ENCODE measurements at places on chromosomes 5 and 9. TPM values are rescaled to one million over a fixed set of nuclear protein-coding genes. Genes with fewer than 3 reads are reported as not detected.

TTC16 gene
- total RNA-seq = under 0.01 TPM

SPINK7 gene
- not detected for total RNA-seq

SPOCK1 gene
- total RNA-seq = 13.3 TPM

OLFM1 gene
- 0.17 TPM for total RNA-seq

FGF1 gene
- total RNA-seq = 7.9 TPM

CDH10 gene
- 0.21 TPM for total RNA-seq

SLC12A2 gene
- 22.2 TPM for total RNA-seq

CYLC2 gene
- total RNA-seq = not detected

C9 gene
- under 0.01 TPM for total RNA-seq

INSYN2B gene
- 8.7 TPM for total RNA-seq

SARDH gene
- total RNA-seq = 0.21 TPM

DMRT2 gene
- total RNA-seq = not detected

ARRDC1 gene
- total RNA-seq = 173 TPM

BTNL9 gene
- 0.16 TPM for total RNA-seq

IL4 gene
- total RNA-seq = not detected

MYORG gene
- total RNA-seq = 35.0 TPM

PLPP7 gene
- total RNA-seq = 0.50 TPM

NIPSNAP3A gene
- total RNA-seq = 50.2 TPM

SVEP1 gene
- 29.8 TPM for total RNA-seq

PCDHB16 gene
- total RNA-seq = 0.33 TPM

TSSK1B gene
- total RNA-seq = 3.8 TPM

LCN12 gene
- not detected for total RNA-seq

EXOSC2 gene
- 17.0 TPM for total RNA-seq

PCDHGB2 gene
- 1.3 TPM for total RNA-seq

GARIN3 gene
- not detected for total RNA-seq

GPX3 gene
- 2.7 TPM for total RNA-seq

ENG gene
- 32.2 TPM for total RNA-seq

CHD1 gene
- total RNA-seq = 34.6 TPM

OR1L8 gene
- under 0.01 TPM for total RNA-seq

LRRC19 gene
- not detected for total RNA-seq

FOXD4L4 gene
- 1.2 TPM for total RNA-seq

C5orf63 gene
- 9.4 TPM for total RNA-seq

PHPT1 gene
- total RNA-seq = 55.3 TPM

SLC6A7 gene
- total RNA-seq = not detected

RETREG1 gene
- 14.2 TPM for total RNA-seq

PHF24 gene
- under 0.01 TPM for total RNA-seq

ENTR1 gene
- total RNA-seq = 28.5 TPM

ANKRD34B gene
- not detected for total RNA-seq

CDC25C gene
- 0.67 TPM for total RNA-seq

POC5 gene
- 11.4 TPM for total RNA-seq

FCN2 gene
- not detected for total RNA-seq

PDGFRB gene
- not detected for total RNA-seq

PTCH1 gene
- 5.0 TPM for total RNA-seq

WDR41 gene
- total RNA-seq = 132 TPM

SAXO1 gene
- total RNA-seq = not detected

OGN gene
- not detected for total RNA-seq

TRPM3 gene
- 0.21 TPM for total RNA-seq

ANKRD20A1 gene
- total RNA-seq = 0.82 TPM

RECK gene
- total RNA-seq = 5.6 TPM

INSL4 gene
- not detected for total RNA-seq

DOLPP1 gene
- 11.3 TPM for total RNA-seq

UGT3A2 gene
- total RNA-seq = not detected

SOHLH1 gene
- not detected for total RNA-seq

C9orf153 gene
- total RNA-seq = 0.33 TPM

TAS2R1 gene
- not detected for total RNA-seq

CARD9 gene
- 1.0 TPM for total RNA-seq

Data from mammary epithelial cell (primary cell).